Epithelial cell of proximal tubule (primary cell): ENCODE measurements at places on chromosomes 11 and 22.
A peak's percentile ranks its signal among the peaks of the same experiment; 100 is the strongest.

GRCh38 chr11:63907808-63908530, 9.0 kb downstream of the RCOR2 start:
- DNase-seq, result no peak

- DNase-seq, result no peak
Observed at GRCh38 chr22:47014636-47015345, 252.3 kb downstream of the TBC1D22A start.

DNA sequence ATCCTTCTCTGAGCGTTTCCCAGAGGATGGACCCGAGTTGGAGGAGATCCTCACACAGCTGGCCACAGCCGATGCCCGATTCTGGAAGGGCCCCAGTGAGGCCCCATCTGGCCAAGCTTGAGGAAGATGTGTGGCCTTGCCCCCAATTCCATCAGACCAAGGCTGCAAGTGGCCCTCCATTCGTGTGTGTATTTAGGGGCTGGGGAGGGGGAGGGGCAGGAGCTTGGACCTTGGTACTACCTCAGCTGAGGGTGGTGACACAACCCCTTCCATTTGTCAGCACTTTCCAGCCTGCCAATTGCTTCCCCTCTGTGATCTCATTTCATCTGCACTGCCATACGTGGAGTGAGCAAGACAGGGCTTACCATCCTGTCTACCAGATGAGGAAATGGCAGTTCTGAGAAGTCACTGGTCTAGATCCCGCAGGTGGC, 1.3 kb upstream of the BBS1 start:
- no peak for DNase-seq

DNA sequence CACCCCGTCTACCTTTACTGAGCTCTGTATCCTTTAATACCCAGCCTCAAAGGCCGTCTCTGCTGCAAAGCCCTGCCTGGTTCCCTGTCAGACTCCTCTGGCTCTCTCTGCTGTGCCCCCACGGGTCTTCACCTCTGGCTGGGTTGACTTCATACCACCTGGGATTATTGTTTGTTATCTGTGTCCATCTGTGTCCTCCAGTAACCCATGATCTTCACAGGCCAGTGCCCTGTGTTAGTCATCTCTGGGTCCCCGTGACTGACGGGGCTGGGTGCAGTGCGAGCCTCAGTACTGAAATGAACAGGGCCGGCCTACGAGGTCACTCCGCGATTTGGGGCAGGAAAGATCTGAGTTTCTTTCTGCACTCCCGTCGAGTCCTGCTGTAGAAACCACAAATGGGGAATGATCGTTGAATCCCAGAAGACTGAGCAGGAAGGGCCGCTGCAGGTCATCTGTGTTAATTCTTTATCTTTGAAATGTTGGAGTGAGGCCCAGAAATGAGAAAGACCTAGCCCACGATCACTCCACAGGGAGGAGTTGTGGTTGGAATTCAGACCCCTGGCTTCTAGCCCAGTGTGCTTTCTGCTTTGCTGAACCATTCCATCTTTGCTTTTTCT, 12.3 kb upstream of the TUB start:
- peak; percentile 78 for DNase-seq

DNA sequence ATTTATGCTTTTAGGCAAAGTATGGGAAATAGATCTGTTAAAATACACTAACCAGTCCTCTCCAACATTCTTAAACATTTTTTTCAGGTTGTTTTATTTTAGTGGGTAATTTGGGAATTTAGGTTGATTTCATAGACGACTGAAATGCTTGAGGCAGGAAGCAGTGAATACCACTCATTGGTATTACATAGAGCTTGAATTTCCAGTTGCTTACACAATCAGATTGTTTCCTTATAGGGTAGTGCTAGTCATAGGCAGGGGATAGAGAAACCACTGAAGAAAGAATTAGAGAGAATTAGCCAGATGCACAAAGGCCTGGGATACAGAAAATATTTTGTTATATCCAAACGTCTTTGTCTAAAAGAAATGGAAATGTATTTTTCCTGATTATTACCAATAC, 23.9 kb upstream of the LYVE1 start:
- DNase-seq, result peak; percentile 48

GRCh38 chr11:48005831-48006270, 25.5 kb downstream of the PTPRJ start:
- DNase-seq, result no peak

DNA sequence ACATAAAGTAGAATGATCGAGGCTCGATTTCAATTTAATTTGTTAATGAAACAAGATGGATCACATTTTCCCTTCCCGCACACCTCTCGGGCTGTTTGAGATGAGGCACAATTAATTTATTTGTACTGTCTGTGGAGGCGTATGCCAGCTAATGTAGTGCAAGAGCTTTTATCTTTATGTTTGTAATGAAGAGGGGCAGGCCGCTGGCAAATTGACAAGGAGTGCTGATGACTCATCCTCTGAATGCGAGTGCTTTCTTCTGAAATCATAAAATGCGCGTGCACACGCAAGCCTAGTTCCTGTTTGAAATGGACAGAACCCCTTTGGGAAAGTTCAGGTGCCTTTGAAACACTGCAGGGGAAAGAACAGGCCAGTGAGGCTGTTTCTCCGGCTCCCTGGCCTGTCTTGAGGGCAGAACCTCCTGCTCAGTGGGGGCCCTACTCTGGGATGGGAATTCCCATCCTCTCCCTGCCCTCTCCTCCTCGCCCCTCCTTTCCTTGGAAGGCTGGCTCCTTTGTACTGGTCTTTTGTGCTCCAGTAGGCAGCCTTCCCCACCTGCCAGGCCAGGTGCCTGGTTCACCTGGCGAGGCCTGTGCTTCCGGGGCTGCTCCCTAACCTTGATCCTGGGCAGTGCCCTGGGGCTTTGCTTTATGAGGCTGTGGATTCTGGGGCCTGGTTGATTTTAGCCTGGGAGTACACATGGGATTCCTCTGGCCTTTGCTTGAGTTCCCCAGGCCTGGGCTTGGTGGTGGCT, 50.3 kb downstream of the TEAD1 start:
- DNase-seq, result peak; percentile 66

DNA sequence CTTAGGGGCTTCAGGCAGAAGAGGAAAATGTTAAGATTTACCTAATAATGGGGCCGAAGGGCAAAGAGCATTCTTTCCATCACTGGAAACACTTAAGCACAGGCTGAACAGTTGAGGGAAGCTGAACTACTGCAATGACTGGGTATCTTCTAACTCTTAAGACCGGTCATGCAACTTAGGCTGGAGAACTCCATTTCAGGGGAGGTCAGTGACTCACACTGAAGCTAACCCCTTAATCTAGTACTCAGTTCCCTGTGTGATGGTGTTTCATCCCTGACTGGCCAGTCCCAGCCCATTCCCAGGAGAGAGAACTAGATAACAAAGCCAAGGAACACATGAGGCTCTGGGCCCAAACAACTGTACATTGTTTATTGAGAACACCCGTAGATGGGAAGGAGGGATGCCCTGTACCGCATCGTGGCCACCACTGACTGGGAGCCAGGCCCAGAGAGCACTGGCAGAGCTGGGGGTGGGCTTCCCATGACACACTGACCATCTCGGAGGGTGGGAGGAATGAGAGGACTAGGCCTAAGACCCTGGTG, 10.5 kb downstream of the RPL27A start:
- DNase-seq, result no peak

DNA sequence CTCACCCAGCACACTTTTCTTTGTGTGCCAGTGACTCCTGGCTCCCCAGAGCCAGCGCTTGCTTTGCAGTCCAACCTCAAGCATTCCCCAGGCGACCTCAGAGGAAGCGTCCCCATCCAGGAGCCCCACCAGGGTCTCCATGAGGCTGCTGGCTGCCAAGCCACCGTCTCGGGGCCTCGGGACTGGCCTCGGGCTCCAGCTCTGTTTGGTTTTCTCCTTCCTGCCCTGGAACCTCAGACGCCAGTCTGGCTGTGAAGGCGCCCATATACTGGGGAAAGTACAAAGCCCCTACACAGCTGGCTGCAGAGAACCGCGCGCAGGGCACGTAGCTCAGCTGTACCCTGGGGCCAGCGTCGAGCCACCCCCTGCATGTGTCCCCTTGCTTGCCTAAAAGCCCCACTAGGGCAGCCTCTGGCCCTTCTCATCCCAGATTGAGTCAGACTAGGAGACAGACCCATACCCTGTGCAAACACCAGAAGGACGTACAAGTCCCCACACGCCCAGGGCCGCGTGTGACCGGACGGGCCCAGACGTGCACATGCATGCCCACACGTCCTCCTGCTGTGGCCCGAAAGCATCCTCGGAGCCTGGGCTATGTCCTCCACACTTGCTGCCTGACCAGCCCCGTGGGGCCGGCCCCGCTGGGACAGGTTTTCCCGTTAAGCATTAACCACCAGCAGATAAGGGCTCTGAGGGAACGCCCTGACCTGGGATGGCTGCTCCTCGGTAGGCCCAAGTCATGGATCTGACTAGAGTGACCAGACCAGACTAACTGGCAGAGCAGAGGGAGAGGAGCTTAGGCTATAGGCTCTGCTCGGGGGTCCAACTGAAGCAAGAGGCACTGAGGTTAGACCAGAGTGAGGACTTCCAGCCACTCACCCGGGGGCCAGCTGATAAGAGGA, 4.2 kb upstream of the SYT8 start:
- DNase-seq, result no peak

GRCh38 chr22:25090225-25090890, 109.3 kb upstream of the CRYBB3 start:
- DNase-seq, result no peak

DNA sequence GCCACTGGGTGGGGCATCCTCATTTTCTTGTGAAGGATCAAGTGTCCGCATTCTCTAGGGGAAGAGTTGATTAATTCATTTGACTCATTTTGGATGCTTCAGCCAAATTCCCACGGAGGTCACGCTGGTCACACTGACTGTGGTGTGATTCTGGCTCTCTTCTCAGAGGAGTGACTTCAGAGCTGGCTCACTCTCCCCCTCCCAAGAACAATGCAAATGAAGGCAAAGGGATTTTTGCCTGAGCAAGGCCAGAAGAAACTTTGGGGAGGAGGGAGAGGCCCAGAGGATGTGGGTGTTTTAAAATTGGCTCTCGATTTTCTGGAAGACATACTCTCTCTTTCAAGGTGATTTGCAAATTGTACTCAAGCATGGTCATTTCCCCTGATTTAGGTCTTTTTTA, 51.1 kb upstream of the LMO2 start:
- DNase-seq, result peak; percentile 35

DNA sequence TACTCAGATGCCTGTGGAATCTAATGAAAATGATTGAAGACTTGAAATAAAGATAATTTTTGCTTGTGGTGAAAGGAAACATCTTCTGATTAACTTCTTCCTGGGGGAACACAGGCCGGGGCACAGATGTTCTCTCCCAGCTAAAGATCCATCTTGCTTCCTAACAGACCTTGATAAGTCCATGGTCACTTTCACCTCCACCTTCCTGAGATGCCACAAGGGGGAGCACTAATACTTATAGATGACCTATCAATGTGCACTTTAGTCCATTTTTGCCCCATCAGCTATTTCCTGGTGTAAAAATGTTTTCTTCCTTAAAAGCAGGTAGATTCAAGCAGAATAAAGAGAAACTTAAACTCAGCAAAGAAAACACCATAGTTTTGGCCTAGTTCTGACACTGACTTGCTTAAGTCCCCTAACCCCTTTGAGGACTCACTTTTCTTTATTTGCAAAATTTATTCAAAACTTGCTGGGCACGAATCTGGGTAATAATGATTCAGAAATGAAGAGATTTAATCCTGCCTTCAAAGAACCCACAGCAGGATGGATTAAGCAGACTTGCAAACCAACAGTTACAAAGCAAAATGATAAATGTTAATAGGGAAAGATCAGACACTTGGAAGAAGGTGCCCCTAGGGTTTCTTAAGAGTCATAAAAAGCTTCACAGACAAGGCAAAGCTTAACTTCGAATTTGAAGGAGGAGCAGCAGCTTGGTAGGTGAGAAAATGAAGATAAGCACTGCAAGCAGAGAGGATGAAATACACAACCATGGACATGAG, 158.7 kb downstream of the RAB38 start:
- peak; percentile 61 for DNase-seq
